ENCODE measurements at places on chromosomes 6 and 20.

- DNase-seq = no peak
Measured at GRCh38 chr6:41334482-41335040, 847 bp upstream of the NCR2 start.

- DNase-seq = no peak
Measured at GRCh38 chr6:55290736-55291135, 36.5 kb upstream of the GFRAL start.

DNA sequence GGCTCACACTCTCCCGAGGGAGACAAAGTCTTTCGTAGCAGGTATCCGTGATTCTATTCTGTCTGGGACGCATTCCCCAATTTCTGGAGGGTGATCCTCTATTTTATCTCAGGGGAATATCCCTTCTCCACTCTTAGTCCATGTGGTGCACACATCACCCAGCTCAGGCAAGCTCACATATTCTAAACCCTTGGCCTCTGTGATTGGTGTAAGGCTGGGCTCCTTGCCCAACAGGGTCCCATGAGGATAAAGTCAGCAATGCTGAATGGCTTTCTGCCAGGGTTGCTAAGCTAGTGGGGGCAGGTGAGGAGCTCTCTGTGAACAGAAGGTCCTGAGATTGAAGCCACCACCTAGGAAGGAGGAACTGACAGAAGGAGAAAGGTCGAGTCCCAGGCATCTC lies 137.2 kb downstream of the CDH26 start:
- no peak for DNase-seq

DNA sequence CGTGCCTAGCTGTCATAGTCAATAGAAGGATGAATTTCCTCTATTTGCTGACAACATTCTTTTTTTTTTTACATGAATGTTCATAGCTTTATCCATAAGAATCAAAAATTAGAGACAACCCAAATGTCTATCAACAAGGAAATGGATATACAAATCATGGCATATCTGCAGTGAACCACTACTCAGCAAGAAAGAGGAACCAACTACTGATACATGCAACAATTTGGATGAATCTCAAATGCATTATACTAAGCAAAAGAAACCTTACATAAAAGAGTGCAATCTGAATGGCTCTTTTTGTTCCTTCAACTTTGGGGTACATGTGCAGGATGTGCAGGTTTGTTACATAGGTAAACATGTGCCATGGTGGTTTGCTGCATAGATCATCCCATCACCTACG lies 17.7 kb upstream of the MCM9 start:
- DNase-seq = no peak

- peak; percentile 91 for DNase-seq
Measured at GRCh38 chr6:87701676-87702588, at the start of gene AKIRIN2. TSS of gene AKIRIN2 (minus strand) at chr6:87702233. CDS start at chr6:87701684, 549 bp downstream.

GRCh38 chr6:133106934-133107333 lies 134.2 kb upstream of the EYA4 start:
- no peak for DNase-seq
